ENCODE measurements at places on chromosomes 7 and 10.

GRCh38 chr7:52257890-52258289 is 777.5 kb upstream of the POM121L12 start:
- no peak for DNase-seq

GRCh38 chr10:101649525-101650085 is 45.4 kb downstream of the FBXW4 start:
- no peak for DNase-seq

- no peak for DNase-seq
Measured at GRCh38 chr10:72001033-72001395, 36.8 kb downstream of the CHST3 start.

- DNase-seq, result no peak
Measured at GRCh38 chr7:42217053-42217452, 20.0 kb downstream of the GLI3 start.

DNA sequence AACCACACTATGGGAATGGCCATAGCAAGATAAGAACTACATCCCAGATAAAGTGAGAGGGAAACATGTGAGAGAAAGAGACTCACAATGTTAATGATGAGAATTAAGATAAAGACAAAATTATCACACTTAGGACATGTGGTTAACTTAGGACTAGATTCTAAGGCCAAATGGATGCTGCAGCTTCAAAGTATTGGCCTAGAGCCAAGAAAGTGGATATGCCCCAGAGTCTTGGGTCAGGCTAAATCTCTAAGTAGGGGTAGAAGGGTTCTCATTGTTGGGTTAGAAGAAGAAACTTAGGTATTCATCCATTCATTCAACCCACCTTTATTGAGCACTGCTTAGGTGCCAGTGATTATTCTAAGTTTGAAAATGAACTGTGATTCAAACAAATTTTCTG is 818.0 kb downstream of the PHTF2 start:
- DNase-seq, result no peak

- peak; percentile 85 for DNase-seq
Measured at GRCh38 chr7:151035026-151035717, 6.9 kb downstream of the ABCB8 start.

DNA sequence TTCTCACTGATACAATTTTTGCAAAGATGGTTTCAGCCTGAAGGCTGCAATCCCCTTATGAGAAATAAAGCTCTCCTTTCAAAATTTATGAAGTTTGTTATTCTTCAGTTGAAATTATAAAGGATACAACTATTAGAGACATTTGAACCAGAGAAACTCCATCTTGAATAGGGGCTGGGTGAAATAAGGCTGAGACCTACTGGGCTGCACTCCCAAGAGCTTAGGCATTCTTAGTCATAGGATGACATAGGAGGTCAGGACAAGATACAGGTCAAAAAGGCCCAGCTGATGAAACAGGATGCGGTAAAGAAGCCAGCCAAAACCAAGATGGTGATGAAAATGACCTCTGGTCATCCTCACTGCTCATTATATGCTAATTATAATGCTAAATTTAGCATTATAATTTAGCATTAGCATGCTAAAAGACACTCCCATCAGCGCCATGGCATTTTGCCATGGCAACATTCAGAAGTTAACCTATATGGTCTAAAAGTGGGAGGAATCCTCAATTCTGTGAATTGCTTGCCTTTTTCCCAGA is 22.4 kb upstream of the IFIT1B start:
- no peak for DNase-seq

DNA sequence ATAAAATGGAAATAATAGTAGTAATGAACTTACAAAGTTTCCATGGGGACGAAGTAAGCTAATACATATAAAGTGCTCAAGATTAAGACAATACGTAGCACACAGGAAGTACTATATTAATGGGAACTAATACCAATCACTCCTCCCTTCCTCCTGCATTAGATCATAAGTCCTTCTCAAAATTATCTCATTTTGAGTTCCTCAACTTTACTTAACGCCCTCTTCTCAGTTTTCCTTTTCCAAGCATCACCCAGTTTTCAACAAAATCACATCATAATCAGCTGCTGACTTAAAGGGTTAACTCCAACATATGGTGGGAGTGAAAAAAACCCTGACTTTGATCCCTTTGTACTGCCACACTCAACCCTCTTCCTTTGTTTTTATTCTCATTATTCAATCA is 24.4 kb downstream of the JMJD1C start:
- no peak for DNase-seq

- no peak for DNase-seq
Measured at GRCh38 chr7:154472343-154472742, 420.1 kb downstream of the DPP6 start.

DNA sequence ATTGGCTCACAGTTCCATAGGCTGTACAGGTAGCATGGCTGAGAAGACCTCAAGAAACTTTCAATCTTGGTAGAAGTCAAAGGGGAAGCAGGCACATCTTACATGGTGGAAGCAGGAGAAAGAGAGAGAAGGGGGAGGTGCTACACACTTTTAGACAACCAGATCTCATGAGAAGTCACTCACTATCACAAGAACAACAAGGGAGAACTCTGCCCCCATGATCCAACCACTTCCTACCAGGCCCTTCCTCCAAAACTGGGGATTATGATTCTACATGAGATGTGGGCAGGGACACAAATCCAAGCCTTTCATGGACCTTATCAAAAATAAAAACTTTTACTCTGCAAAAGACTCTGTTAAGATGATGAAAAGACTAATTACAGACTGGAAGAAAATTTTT is 183.2 kb upstream of the TRIM24 start:
- DNase-seq, result peak; percentile 40

GRCh38 chr7:30660331-30661255 is 21.7 kb downstream of the CRHR2 start:
- no peak for DNase-seq

- no peak for DNase-seq
Measured at GRCh38 chr7:25503306-25503705, 275.0 kb upstream of the NPVF start.

- DNase-seq, result no peak
Measured at GRCh38 chr7:112481121-112481736, 438 bp downstream of the LSMEM1 start.

- DNase-seq, result no peak
Measured at GRCh38 chr7:32115831-32116230, 45.6 kb upstream of the PDE1C start.

GRCh38 chr7:100476903-100477870 is 1.8 kb downstream of the TSC22D4 start:
- no peak for DNase-seq

All from suppressor macrophage (primary cell).